Stimulated activated CD4-positive, alpha-beta T cell treated with anti-CD3 and anti-CD28 coated beads, Interleukin-2, amount 100 ng/mL, for 4 hours (primary cell): ENCODE measurements at places on chromosomes 7 and 10.

- no peak for DNase-seq
These were observed 209.3 kb downstream of the SDK1 start for GRCh38 chr7:3510101-3511020.

- DNase-seq = no peak
These were observed 8.1 kb downstream of the TRPV5 start for GRCh38 chr7:142925413-142925812.

DNA sequence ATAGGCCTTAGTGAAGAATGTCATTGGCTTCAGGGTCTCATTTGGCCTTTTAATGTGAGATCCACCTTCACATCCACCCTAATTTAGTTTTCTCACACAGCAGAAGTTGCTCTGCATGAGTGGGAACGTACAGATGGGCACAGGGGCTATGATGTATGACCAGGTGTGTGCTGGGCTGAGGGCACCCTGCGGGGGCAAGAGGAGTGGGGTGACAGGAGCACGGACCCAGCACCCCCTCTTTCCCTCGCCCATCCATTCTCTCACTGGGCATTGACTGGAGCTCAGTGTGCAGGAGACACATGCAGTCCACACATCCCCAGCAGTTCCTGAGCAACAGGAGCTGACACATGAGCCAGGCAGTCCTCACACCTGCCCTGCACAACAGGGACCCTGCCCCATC is 95.1 kb upstream of the PPP2R2D start:
- no peak for DNase-seq

GRCh38 chr10:118723466-118723865 is 31.3 kb downstream of the CACUL1 start:
- DNase-seq = no peak
